ENCODE measurements at places on chromosomes 7 and 10. TPM values are rescaled to one million over a fixed set of nuclear protein-coding genes. Genes with fewer than 3 reads are reported as not detected.

The CDK1 gene
- 3.6 TPM for total RNA-seq

The PPP1R3A gene
- 97.9 TPM for total RNA-seq

The ADO gene
- 34.3 TPM for total RNA-seq

The CHAT gene
- not detected for total RNA-seq

- DNase-seq: no peak
These were observed 35.9 kb downstream of the INSIG1 start for GRCh38 chr7:155333346-155334234.

- DNase-seq: no peak
These were observed 507.4 kb downstream of the ANKRD7 start for GRCh38 chr7:118731854-118732253.

- peak; percentile 77 for DNase-seq
These were observed 70.5 kb downstream of the ADCYAP1R1 start for GRCh38 chr7:31122649-31123058.

- DNase-seq: no peak
These were observed 255.9 kb downstream of the KCNMA1 start for GRCh38 chr10:77381750-77382149.

DNA sequence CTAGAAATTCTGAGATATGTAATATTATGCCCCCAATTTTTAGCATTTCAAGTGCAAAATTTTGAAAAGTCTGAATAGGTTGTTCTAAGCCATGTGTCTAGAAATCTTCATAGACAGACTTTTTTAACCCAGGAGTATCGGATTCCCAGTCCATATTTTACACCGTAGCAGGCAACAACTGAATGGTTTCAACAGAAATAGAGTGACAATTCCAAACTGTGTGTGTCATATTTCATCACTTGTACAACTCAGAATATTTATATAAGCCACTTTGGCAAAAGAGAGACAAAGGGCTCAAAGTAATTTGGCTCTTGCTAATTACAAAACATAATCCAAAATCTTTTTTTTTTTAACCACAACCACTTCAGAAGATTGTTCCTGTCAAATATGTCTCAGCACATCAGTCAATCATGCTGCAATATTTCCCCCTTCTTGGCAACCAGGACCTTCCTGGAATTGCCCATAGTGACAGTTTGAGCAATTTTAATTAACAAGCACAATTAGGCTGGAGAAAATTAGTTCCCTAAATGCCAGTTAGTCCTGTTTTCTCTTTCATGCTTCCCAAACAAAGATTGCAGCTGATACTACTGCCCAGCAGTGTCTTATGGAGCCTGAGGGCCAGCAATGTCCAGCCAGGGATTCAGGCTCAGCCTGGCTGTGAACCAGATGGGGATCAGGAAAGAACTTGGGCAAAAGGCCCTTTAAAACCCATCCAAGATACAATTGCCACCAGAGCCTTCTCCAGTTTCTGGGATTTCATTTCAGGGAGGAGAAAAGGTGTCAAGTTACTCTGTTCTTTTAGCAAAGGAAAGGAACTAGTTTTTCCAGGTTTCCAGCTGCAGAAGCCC is 533.3 kb upstream of the GHITM start:
- DNase-seq: no peak

DNA sequence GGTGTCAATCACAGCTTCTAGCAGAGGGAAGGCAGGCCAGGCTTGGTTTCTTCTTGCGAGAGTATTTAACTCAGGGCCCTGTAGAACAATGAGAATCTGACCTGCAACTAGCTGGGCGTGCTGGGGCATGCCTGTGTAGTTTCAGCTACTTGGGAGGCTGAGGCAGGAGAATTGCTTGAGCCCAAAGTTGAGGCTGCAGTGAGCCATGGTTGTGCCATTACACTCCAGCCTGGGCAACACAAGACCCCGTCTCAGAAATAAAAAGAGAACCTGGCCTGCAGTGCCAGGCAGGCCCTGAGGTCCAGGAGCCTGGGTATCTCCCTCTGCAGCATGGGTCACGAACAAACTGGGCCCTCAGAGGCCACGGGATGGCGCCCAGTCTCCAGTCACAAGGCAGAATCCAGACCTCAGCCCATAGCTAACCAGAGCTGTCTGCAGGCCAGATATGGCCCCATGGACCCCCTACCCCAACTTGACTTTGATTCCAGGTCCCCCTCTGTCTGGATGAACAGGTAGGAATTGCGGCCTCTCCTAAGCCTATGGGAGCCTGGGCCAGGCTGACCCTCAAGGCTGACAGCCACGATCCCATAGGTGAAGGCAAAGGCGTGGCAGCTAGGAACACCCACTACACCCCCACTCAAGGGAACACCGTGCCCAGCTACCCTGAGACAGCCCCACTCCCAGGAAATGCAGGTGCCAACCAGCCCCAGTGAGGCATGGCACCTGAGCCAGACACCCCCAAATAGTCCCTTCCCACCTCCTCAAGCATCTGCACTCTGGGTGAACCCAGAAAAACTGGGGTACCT is 102.7 kb upstream of the TNRC18 start:
- no peak for DNase-seq

GRCh38 chr10:112565434-112566053 is 118.5 kb downstream of the VTI1A start:
- DNase-seq: no peak

Measured in right atrium auricular region (tissue), 2 donors.